Fibroblast of lung (primary cell): ENCODE measurements at places on chromosomes 2 and 18.
A peak's percentile ranks its signal among the peaks of the same experiment; 100 is the strongest.

DNA sequence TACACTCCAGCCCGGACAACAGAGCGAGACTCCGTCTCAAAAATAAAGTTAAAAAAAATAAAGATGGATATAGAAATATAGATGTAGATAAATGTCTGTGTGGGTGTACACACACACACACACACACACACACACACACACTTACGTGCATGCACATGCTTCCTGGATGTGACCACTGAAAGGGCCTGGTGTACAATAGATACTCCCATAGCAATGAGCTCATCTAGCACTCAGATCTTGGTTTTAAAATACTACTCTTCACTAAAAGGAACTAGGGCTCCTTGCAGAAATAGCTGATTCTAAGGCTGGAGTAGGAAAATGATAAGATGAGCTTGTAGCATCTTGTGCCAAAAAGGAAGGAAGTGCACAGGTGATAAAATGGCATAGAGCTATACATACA lies 39.1 kb downstream of the ROCK2 start:
- peak; percentile 26 for DNase-seq

DNA sequence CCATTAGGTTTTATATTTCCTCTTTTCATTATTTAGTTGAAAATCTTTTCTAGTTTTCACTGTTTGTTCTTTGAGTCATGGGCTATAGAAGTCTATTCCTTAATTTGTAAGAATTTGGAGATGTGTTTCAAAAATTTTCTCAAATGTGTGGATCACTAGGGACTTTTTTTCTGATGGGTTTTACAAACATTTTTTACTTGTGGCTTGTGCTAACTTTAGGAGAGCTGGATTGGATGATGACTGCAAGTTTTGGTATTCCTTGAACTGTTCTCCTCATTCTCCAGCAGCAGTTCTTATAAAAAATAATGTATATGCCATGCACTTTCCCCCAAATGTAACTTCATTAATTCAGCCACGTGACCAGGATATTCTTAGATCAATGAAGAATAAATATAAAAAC lies 94.7 kb upstream of the CWC22 start:
- peak; percentile 6 for DNase-seq

DNA sequence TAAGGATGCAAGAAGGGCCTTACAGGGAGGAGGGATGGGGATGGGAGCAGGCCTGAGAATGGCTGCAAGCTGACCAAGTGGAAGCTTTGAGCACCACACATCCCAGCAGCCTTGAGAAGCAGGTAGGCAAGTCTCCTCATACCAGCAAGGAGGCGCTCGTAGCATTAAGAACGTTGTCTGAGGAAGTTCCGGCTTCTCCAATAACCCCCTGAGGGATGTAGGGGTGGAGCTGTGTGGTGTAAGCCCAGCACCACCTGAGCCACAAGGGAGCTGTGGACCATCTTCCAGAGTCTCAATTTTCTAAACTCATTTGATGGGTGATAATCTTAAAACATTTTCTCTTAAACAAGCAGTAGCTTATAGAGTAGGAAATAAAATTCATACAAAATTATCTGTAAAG lies 50.6 kb downstream of the ST3GAL5 start:
- DNase-seq = no peak

DNA sequence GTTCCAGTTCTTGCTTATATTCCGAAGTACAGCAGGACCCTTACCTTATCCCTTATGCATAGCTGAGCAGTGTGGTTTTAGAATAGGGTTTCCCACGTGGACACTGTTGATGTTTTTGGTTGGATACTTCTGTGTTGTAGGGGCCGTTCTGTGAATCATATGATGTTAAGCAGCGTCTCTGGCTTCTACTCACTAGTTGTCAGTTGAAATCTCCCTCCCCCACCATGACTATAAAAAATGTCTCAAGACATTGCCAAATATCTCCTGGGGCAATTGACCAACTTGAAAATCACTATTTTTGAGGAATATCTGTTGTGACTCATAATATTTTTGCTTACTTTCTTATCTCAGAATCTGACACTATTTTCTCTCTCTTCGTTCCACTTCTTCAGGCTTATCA lies 713.7 kb downstream of the TSN start:
- no peak for DNase-seq

GRCh38 chr2:173666171-173666888 lies 298.8 kb downstream of the SP3 start:
- DNase-seq = no peak
